Memory B cell (primary cell): ENCODE measurements at places on chromosomes 13 and 19.
A peak's percentile ranks its signal among the peaks of the same experiment; 100 is the strongest.

- no peak for DNase-seq
Measured at GRCh38 chr13:46304546-46304945, 82.5 kb downstream of the RUBCNL start.

DNA sequence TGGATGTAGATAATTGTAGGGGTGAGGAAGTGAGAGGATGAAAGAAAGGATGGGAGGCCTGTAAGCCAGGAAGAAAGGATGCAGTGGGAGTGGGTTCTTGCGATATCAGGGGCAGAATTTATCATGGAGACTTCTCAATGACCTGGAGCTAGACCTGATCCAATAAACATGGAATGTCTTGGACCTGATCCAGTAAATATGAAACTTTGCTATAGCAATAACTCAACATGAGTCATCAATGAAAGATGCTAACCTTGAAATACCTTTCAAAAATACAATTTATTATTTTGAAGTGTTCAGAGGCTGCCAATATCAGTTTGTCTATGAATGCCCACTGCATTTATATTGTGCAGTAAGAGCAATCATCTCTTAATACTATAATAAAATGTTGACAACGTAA, 279.5 kb downstream of the POU4F1 start:
- no peak for DNase-seq

GRCh38 chr19:46080561-46080960, 39.8 kb upstream of the IGFL4 start:
- no peak for DNase-seq

DNA sequence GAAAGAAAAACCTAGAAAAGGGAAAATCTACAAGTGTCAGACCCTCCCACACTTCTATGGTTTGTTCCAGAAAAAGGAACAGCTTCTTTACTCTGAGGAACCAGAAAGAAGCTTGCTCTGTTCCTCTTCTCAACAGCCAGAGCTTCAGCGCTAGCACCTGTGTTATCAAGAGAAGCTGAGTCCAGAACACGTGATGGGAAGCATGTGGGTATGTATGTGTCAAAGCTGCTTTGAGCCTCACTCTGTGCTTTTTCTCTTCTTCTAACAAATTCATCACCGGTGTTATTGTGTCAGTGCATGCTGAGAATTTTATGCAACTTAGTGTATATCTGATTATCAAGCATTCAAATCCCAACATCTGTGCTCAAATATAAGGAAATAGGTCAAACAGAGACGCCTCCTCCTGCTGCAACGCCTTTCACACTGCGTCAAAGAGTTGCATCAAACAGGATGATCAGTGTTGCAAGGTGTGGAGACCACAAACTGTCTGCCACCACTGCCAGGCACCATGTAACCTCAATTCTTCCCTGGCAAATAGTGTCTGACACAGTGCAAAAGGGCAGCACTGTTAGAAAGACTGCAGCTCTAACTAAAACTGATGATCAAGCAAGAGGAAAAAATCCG, 83.9 kb downstream of the LRRC63 start:
- DNase-seq = peak; percentile 14

- DNase-seq = no peak
Measured at GRCh38 chr13:20301403-20302071, 69.4 kb upstream of the GJB6 start.

GRCh38 chr19:54653181-54653809, 9.5 kb upstream of the LILRB4 start:
- no peak for DNase-seq

DNA sequence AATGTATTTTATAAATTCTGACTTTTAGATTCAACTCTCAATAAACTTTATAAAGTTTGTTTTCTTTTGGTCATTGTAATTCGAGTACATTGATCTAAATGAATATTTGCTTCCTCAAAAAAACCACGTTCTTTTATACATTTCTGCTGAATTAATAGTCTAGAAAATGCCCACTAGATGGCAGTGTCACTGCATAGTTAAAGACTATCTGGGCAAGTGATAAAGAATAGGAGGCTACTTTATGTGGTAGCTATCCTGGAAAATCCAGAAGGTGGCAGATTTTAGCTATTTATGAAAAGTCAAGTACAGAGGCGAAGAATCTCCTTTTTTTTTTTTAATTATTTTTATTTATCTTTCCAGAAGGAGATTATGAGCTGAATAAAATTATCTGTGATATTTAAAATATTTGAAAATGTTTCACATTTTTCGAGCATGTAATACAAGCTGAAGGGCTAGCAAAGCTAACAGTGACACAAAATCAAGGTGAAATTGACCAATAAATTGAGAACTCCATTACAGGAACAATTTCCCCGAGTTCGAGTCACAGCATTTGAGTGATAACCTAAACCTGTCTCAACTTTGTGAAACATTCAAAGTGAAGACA, 221.8 kb downstream of the OLFM4 start:
- DNase-seq = no peak

DNA sequence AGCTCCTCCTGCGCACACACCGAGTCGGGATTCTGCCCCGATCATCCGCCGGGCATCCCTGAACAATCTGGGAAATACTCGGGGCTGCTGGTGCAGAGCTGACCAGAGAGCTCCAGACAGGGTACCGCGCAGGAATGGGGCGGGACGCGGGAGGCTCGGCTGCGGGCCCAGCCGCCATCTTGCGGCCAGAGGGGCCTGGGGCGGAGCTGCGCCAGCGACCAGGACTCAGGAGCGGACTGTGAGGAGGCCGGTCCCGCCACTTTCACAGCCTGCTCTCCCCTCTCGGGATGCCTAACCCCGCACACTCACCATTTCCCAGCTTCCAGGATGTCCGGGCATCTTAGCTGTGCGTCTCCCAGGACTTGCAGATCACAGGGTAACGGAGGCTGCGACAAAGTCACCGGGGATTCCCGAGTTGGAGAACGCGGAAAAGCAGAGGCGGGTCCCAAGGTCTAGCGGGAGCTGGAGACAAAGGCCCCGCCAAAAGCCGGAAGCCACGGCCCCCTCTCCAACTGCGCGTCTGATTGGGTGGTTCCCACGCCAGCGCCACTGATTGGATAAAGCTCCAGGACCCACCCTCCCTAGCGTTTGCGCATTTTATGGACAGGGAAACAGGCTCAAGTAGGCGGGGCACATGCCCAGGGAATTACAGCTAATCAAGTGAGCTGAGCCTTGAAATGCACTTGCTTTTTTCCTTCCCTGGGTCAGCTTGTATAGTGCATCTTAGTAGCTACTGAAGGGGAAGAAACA, 15.8 kb upstream of the ZNF43 start:
- DNase-seq = peak; percentile 81

DNA sequence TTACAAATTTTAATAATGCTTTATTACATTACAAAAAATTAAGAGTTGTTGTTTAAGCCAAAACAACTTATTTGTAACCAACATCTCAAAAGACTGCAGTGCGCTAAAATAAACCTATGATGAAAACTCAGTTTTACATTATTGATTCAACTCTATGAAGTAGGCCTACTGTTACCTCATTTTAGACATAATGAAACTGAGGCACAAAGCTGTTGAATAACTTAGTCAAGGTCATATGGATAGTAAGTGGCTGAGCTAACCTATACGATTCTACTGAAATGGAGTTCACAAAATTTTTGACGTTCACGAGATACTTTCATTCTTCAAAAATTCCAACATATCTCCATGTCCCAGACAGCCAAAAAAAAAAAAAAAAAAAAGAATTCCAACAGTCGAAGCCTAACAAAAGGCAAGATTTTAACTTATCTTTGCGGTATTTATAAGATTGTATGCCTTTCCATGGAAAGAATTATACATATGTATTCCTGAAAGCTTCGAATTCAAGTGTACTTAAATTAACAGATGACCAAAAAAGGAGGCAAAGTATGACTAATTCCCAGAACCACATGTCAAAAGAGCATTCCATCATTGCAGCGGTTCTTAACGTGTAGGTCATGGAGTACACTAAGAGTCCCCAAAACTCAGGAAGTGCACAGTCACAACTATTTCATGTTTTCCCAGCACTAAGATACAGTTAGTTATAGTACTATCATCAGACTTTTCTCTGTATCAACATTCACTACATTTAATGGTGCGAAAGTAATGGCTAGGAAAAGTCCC, 69.4 kb downstream of the PSPC1 start:
- DNase-seq = no peak

DNA sequence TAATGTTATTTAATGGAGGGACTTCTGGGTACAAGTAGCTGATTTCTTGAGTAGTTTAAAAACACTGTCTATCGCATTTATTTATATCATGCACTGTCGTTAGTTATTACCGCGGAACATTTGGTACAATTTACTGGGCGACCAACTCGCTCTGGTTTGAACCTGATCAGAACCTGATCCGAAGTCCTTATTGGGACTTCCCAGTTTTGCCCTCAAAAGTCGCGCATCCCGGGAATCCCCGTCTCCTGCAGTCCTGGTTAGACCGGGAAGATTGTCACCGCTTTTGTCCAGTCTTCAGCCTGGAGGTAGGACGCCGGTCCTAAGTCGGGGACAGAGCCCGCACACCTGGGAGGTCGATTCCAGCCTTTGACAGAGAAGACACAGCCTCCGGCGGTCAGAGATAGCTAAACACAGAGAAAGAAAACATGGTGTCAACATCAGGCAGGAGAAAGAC, 694 bp downstream of the CLN5 start:
- DNase-seq = peak; percentile 24

GRCh38 chr19:33152176-33152575, 20.3 kb downstream of the WDR88 start:
- DNase-seq = no peak

- no peak for DNase-seq
Measured at GRCh38 chr13:106464076-106464475, 71.4 kb downstream of the EFNB2 start.

DNA sequence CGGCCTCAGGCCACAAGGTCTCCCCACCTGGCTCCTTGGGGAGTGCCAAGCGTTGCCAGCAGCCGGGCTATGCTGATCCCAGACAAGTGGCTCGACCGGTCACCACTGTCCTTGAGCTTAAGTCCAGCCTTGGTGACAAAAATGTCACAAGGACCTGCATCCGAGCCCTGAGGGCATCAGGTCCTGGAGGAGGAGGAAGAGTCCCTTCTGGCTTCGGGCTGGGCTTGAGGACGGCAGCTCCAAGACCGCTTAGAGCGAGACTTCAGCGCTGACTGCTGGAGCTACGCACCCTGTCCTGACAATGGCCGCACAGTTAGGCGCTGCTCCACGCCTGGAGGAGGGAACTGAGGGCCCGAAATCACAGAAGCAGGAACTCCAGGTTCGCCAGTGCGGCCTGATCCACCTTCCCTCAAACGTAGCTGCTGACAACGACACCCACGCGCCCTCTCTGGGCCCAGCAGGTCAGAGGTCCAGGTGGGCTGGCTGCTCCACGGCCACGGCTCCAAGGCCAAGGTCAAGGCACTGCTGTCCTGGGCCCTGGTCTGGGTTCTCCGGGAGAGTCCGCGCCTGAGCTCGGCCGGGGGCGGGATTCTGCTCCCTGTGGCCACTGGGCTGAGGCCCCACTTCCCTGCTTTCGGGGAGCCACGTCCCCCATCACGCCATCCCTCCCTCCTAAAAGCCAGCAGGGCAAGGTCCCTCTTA, 7.0 kb downstream of the SBNO2 start:
- DNase-seq = no peak

- DNase-seq = no peak
Measured at GRCh38 chr19:19179548-19180441, 9.7 kb upstream of the MEF2B start.

- DNase-seq = no peak
Measured at GRCh38 chr19:51750400-51751094, 1.1 kb downstream of the FPR1 start.

- no peak for DNase-seq
Measured at GRCh38 chr13:79442221-79442620, 36.2 kb upstream of the RBM26 start.

- no peak for DNase-seq
Measured at GRCh38 chr13:108220041-108220440, 1.8 kb downstream of the ABHD13 start.

GRCh38 chr13:66425741-66426140, 804.4 kb downstream of the PCDH9 start:
- DNase-seq = no peak

- DNase-seq = no peak
Measured at GRCh38 chr19:40147693-40148347, 43.4 kb upstream of the MAP3K10 start.

- DNase-seq = no peak
Measured at GRCh38 chr19:15320116-15320515, 12.2 kb downstream of the BRD4 start.

- DNase-seq = no peak
Measured at GRCh38 chr13:51481656-51482055, 28.8 kb upstream of the INTS6 start.

DNA sequence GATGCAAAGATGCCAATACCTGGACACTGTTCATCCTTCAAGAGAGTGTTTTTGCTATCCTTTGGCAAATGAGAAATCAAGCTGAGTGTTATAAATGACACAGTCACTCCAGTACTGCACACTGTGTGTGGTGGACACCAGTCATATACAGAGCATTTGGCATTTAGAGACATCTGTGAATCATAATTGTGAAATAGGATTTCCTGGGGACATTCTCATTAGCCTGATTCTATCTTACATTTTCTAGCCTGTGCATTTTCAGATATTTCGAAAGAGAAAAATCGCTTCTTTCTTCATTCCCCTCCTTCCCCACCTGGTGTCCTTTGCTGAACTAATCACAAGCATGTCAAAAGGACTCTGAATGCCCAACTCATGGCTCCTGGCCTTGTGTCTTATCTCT, 781.0 kb upstream of the ARGLU1 start:
- DNase-seq = no peak

GRCh38 chr19:1811942-1812425, at the start of gene ATP8B3:
Gene ATP8B3, minus strand, starts transcription at chr19:1812276. Its CDS starts 540 bp downstream, at chr19:1811736.
- DNase-seq = no peak

- no peak for DNase-seq
Measured at GRCh38 chr19:12687496-12688196, at the start of gene GNG14. Gene GNG14, plus strand, starts transcription at chr19:12687998. Its CDS starts 51 bp downstream, at chr19:12688049.

DNA sequence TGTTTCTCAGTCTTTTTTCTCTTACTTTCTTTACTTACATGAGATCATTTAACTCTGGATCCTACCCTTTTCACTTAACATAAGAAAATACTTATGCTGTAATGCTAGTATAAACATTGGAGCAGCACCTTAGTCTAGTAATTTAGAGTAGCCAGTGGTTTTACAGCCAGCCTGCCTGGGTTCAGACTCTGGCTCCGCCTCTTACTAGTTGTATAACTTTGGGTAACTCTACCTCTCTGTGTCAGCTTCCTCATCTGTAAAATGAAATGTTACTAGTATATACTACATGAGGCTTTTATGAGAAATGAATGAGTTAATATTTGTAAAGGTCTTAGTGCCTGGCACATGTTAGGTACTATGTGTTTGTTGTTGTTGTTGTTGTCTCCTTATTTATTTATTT, 5.6 kb downstream of the CDADC1 start:
- DNase-seq = no peak

- no peak for DNase-seq
Measured at GRCh38 chr19:5108123-5108596, 139.2 kb downstream of the KDM4B start.

- DNase-seq = no peak
Measured at GRCh38 chr19:51652266-51652665, 5.6 kb upstream of the SIGLEC14 start.

- DNase-seq = no peak
Measured at GRCh38 chr19:2047449-2048103, 3.5 kb downstream of the MKNK2 start.

GRCh38 chr19:56660381-56661107, 11.0 kb downstream of the ZNF835 start:
- no peak for DNase-seq
